ENCODE measurements at places on chromosomes 7 and 10.

- DNase-seq: no peak
Observed at GRCh38 chr7:51376420-51377092, 59.9 kb upstream of the COBL start.

GRCh38 chr10:30775779-30776591, 146.4 kb upstream of the LYZL2 start:
- DNase-seq: no peak

- no peak for DNase-seq
Observed at GRCh38 chr7:92417913-92418312, 29.4 kb upstream of the GATAD1 start.

GRCh38 chr7:53473371-53473770, 437.9 kb downstream of the POM121L12 start:
- DNase-seq: no peak

DNA sequence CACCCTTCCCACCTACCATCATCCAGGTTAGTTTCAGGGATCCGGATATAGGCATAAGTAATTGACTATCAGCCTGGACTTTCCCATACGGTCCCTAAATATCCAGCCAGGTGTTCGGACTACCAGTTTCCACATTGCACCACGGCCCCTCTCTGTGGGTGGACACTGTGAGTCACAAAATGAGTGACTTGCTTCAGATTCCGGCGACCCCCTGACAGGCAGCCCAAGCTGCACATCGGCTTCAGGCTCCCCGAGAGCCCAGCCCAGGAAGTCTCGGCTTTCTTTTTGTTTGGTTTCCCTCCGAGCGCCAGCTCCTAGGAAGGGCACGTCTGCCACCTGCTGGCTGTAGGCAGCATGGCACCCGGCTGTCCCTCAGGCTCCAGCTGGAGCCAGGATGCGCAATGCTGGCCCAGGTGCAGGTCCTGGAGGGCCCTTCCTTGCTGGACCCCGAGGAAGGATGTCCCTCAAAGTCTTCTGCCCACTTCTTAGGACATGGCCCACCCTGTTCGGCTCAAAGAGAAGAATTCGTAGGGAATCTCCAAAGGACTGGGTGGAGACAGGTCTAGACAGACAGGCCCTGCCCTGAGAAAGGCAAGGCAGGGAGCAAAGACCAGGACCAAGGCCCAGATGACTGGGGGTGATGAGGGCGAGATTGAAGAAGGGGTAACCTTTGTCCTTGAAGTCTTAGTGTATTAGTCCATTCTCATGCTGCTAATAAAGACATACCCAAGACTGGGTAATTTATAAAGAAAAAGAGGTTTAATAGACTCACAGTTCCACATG, 10.6 kb downstream of the HABP2 start:
- DNase-seq: peak; percentile 85

GRCh38 chr10:16843252-16843870, 26.1 kb upstream of the RSU1 start:
- no peak for DNase-seq

DNA sequence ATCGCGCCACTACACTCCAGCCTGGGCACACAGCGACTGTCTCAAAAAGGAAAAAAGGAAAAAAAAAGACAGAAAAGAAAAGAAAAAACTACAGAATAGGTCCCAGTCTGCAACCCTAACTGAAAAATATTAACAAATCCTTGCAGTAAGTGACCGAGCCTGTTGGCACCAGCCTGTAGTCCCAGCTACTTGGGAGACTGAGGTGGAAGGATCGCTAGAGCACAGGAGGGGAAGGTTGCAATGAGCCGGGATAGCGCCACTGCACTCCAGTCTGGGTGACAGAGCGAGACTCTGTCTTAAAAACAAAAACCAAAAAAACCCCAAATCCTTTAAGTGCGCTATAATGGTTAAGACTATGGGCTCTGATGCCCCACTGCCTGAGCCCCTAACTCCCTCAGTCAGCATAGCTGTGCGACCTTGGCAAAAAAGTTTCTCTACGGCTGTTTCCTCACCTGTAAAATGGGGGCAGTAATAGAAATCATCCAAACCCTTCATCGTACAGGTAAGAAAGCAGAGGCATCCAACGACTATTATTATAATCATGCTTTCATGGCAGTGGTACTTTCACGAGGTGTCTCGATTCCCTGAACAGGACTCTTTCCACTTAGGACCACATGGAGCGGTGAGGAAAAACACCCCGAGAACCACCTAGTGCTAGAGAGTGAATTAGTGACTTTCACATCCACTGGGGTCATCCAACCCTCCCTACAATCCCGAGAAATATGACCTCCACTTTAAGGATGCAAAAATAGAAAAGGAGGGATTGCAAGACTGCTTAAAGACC, 755 bp downstream of the TOMM7 start:
- no peak for DNase-seq

- no peak for DNase-seq
Observed at GRCh38 chr10:11237571-11237970, 219.9 kb downstream of the CELF2 start.

DNA sequence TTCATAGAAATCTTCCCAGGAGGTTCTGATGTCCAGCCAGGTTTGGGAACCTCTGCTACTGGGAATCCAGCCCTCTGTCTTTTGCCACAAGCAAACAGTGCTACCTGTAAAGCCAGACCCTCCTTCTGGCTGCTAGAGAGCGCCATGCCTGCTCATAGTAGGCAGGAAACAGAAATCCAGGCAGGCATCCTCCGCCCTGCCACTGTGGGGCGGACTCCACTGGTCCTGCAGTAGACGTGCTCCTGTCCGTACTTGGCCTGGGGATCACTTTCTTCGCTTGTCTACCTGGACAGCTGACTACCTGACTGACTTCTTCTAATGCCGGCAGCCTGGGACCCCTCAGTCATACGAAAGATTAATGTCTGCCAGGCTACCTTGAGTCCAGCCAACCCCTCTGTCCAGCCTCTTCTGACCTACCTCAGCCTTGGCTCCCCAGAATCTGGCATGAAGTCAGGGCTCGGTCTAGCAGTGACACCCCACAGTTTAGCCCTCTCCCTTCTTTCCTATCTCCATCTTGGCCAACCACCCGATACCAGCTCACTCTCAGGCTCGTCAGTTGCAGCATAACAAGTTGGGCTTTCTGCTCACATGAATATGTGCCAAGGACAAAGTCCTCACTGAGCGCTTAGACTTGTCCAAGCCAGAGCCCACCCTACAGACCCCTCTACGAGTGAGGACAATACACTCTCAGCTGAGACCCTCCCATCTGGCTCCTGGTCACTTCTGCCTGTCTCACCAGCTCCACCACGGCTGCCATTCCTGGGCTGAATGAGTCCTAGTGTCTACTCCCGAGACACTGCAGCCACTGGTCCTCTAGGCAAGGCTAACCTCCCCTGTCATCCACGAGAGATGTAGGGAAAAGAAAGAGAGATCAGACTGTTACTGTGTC, 43.9 kb upstream of the OPALIN start:
- DNase-seq: peak; percentile 47

GRCh38 chr7:142372727-142373126, 114.9 kb upstream of the PRSS58 start:
- no peak for DNase-seq

- DNase-seq: no peak
Observed at GRCh38 chr7:99170730-99171074, 26.8 kb upstream of the SMURF1 start.

DNA sequence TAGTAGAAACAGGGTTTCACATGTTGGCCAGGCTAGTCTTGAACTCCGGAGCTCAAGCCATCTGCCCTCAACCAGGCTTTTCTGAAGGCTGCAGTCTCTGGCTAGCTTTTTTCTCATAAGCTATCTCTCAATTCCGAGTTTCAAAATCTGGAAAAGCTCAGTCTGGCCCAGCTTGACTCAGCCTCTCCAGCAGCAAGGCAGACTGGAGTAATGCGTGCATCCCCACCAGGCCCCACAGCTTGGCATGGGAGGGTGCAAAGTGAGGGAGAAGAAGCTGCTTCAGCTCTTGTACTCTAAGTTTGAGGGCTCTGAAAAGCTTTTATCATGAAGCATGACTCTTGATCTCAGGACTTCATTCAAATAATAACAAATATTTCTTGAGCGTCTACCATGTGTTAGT, 4.8 kb downstream of the DHTKD1 start:
- no peak for DNase-seq

- DNase-seq: no peak
Observed at GRCh38 chr7:136957391-136957790, 88.9 kb downstream of the CHRM2 start.

- DNase-seq: no peak
Observed at GRCh38 chr10:71849461-71849908, 1.6 kb downstream of the PSAP start.

DNA sequence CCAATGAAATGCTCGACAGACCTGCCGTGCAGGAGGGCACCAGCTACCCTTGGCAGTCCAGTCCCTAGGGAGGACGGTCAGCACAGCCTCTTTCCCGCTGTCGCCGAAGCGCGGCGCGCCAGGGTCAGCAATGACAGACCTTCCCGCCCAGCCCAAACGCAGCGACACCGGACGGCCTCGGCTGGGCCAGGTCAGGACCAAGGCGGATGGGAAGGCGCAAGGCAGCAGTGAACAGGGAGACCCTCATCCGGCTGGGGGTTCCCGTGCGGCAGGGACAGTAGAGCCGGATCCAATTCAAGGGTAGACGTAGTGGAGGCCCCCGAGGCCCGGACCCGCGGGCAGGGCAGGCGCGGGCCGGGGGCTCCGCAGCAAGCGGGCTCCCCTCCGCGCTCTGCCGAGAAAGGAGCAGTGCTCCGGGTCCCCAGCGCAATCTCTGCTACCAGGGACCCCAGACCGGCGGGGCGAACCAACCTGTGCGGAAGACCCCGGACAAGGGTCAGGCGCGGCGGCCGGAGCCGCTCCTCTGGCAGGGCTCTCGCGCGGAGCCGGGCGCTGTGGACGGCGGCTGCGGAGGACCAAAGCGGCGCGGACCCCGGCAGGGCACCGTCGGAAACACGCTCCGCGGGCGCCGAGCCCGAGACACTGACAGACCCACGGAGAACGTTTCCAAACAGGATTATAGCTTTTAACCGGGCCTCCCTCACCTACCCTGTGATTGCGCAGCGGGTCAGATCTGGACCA, at the start of gene SEC31B:
Gene SEC31B (minus strand): TSS at position 551 of the 741 bp plus-strand sequence. CDS start 2,909 bp downstream, outside the sequence.
- DNase-seq: peak; percentile 82

GRCh38 chr10:75398692-75399460, 2.7 kb downstream of the ZNF503 start:
- no peak for DNase-seq

DNA sequence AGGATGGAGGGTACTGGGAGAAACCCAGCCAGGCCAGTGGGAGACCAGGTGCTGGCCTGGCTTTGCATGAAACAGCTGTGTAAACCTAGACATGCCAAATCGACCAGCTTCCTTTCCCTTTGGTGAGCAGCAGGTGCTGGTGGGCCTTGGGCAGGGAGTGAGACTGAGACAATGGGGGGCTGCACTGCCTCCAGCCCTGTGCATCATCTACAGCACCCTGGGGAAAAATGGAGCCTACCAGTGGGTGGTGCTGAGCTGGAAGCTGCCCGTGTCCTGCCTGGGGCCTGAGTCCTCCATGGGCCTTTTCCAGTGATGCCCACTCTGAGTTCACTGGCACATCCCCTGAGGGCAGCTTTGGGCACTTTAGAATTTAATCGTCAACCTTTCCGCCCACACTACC, 19.2 kb upstream of the DDC start:
- DNase-seq: no peak

- DNase-seq: no peak
Observed at GRCh38 chr10:58070956-58071355, 196.7 kb downstream of the IPMK start.

DNA sequence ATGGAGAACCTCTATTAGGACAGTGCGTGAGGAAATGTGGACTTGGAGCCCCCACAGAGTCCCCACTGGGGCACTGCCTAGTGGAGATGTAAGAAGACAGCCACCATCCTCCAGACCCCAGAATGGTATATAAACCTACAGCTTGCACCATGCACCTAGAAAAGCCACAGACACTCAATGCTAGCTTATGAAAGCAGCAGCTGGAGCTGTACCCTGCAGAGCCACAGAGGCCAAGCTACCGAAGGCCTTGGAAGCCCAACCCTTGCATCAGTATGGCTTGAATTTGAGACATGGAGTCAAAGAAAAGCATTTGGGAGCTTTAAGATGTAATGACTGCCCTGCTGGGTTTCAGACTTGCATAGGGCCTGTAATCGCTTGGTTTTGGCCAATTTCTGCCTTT, 361.3 kb downstream of the ZNF248 start:
- no peak for DNase-seq

DNA sequence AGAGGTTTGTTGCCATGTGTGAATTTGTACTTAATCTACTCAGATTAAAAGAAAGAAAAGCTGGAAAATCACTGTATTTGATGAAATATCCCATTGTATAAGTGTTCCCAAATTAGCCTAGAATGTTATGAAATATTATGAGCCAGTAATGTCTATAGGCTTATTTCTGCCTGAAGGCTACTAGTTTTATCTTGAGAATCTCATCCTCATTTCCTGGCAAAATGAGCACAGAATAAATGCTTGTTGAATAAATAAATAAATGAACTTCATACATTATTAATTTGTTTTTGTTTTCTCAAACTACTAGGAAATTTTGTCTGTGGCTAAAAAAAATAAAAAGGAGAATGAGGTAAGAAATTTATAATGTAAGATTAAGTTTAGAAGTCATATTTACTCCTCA, 25.5 kb downstream of the HELLS start:
- DNase-seq: no peak

GRCh38 chr7:50657341-50657873, 92.2 kb upstream of the DDC start:
- no peak for DNase-seq

DNA sequence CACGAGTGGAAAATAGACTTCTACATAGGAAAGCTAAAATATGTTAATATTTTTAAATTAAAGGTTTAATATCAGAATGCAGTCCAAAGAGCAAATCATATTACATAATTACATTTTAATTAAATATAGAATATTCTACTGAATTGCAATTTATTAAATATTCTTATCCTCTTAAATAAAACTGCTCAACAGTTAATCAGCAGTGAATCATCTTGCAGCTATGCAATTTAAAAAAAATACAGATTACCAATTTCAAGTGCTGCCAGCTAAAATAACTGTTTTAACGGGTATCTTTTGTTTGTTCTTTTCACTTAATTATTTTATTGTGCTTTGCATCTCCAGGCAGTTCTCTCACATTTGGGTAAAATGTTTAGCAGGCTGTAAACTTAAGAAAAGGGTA, 82.2 kb downstream of the ZNRF2 start:
- no peak for DNase-seq

DNA sequence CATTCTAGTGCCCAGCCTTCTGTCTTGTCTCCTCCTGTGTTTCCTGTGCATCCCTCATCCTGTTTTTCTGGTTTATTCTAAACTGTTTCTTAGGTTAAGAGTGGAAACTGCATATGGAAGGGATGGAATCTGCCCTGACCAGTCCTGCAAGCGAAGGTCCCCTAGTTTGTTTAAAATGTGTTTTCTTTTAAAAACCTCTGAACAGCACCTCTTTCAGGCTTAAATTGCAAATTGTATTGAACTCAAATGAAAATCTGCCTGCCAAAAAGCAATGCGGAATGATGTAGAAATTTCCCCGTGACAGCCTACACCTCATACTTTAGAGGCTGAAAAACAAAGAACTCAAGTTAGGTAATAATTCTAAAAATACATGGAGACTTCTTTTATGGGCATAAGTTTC, 222.8 kb upstream of the IMMP2L start:
- no peak for DNase-seq

DNA sequence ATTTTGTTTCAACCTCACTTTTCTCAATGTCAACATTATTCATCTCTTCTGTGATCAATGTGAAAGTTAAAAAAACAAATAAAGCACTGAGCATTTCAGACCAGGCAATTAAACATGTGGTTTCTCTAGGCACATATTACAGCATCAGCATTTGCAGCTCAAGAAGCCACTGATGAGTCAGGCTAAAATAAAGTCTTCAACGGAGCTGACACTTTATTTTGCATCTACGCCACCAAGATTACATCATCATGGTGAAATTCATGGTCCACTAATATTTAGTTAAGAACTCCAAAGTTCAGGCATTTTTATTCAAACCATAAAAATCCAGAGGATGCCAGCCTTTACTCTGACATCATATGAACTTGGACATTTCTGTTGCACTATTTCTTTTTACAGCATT, 33.0 kb downstream of the MAGI2 start:
- DNase-seq: no peak

Data from cardiac septum (tissue), 1 donor.